ENCODE measurements at places on chromosomes 3 and 15.

DNA sequence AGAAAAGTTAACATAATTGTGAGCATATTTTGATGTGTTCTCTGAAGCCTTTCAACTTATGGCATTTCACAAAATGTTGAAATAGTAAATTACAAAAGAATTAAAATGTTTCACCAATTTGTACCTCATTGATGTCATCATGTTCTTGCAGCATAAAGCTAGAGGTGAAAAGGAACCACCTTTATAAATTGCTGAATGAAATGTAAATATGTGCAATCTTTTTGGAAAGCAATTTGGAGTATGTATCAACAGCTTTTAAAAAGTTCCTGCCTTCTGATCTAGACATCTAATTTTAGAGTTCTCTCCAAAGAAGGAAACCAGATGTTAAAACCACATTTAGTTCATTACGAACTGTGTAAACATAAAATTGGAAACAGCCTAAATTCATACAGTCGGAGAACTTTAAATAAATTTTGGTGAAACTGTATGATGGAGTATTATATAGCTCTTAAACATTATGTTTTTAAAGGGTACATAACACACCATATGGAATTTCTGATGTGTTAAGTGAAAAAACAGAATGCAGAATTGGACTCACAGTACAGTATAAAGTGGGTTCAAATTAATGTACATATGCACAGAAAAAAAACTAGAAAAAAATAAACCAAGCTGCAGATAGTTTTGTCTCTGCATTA lies 311.2 kb upstream of the NAALADL2 start:
- no peak for DNase-seq

GRCh38 chr3:123953735-123954134 lies 7.3 kb downstream of the CCDC14 start:
- DNase-seq = no peak

GRCh38 chr15:62962101-62962995 lies 80.2 kb upstream of the TPM1 start:
- DNase-seq = no peak

- DNase-seq = no peak
Measured at GRCh38 chr3:183825456-183826161, at the start of gene MAP6D1. MAP6D1 (minus strand) TSS chr3:183825577; CDS start chr3:183825547, 30 bp downstream.

GRCh38 chr3:52393959-52394670 lies 50.8 kb downstream of the SEMA3G start:
- DNase-seq = no peak

DNA sequence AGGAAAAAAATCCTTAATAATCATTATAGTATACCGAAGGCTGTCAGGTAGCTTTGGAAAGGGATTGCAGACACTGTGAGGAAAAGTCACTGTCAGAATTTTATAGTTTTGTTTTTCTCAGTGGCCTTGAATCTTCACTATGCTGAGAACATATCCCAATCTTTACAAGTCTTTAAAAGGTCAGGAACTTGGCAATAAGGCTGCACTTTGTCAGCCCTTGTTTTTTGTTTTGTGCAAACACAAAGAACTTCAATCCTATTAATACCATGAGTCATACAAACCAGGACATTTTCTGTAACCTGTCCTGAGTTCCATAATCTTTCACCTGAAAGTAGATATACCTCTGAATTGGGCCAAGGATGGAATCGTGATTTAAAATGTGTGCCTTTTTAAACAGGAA lies 45.6 kb upstream of the PIK3R4 start:
- DNase-seq = no peak

DNA sequence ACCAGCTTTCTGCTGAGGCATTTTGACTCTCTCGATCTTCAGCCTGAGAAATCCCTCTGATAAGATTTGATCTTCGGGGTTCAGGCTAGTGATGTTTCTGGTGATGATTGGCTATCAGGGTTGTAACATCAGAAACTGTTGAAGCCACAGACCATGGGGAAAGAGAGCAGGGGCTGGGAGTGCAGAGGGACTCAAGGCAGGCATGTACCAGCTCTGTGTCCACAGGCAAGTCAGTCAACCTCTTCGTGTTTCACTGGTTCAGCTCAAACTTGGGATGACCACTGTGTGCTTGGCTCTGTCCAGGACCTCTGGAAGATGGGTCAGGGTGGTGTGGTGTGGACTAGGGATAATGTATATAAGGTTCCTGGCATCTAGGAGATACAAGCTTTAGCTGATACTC lies 116.5 kb downstream of the EEFSEC start:
- no peak for DNase-seq

All from T-helper 1 cell (primary cell).